ENCODE measurements at places on chromosomes 6 and 20.

- DNase-seq = no peak
Observed at GRCh38 chr6:149357726-149358538, 40.4 kb downstream of the TAB2 start.

- DNase-seq = no peak
Observed at GRCh38 chr20:63023936-63024571, 17.3 kb upstream of the BHLHE23 start.

DNA sequence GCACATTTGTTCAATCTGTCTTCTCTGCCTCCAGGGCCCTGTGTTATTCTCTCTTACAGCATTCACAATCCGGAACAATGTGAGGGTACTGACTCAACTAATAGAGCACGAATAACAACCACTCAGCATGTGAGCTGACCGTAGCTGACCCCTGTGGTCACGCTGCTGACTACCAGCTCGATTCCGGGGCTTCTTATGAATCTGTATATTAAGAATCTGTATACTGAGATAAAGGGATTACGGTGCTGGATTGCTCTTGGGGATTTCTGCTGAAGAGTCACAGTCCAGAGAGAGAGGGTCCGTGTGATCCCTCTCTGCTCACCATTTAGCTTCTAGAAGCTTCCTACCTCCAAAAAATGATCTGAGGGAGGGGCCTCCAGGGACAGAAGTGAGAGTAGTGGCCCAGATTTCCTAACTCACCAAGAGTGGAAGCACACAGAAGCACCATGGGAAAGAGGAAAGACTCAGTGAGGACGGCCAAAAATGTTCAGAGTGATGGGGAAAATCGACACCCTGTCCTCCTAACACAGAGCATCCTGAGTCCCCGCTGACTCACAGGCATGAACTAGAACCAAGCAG, 156.2 kb downstream of the THBS2 start:
- no peak for DNase-seq

- DNase-seq = no peak
Observed at GRCh38 chr6:10771371-10771894, 23.8 kb downstream of the TMEM14B start.

GRCh38 chr20:1776681-1777475, 118.3 kb upstream of the SIRPA start:
- DNase-seq = peak; percentile 83

- DNase-seq = no peak
Observed at GRCh38 chr6:7745942-7746341, 20.0 kb downstream of the BMP6 start.

DNA sequence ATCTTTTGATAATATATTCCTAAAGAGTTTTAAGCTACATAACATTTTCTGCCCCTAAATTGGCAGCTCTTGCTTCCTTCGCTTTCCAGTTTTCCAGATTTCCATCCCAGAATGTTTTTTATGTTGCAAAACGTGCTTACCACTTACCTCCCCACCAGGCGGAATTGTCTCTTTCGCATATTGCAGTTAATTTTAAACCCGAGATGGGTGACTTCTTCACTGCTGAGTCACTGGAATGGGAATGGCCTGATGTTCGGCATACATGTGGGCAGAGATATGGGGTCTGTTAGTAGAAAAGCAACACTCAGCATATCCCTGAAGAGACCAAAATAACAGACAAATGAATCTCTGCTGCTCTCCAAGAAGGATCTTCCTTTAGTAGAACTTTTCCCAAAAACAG, 491.2 kb downstream of the PREX1 start:
- DNase-seq = no peak

GRCh38 chr20:13839421-13840092, 54.7 kb downstream of the NDUFAF5 start:
- DNase-seq = no peak

- no peak for DNase-seq
Observed at GRCh38 chr6:132749111-132749510, 8.6 kb downstream of the VNN2 start.

GRCh38 chr6:11536795-11537194, 754 bp upstream of the TMEM170B start:
- no peak for DNase-seq

DNA sequence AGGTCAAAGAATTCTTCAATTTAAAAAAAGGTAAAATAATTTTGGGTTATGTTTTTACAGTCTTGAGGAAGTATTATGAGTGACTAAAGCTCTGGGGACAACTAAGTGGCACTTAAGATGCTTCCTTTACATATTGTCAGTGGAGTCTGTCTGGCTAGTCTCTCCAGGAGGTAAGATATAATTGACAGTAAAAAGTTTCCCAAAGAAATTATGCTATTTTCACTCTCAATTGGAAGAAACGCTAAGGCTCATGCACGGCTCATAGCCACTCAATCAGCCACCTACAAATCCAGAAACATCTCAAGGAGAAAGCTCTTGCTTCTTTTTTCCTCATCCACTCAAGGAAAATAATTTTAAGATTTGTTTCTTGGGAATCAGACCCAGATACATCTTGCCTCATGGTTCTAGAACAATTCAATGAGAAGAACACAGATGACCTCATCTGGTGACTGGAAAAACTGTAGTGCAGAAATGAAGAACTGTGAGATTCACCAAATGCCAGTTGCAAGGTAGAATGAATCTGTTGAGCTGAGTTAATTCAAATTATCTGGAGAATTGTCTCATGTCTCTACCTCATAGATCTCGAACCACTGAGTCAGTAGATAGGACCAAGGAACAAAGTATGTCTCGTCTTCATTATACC, 252.9 kb downstream of the TPBG start:
- DNase-seq = no peak

GRCh38 chr20:58824843-58825242, 25.9 kb downstream of the GNAS-AS1 start:
- DNase-seq = no peak

DNA sequence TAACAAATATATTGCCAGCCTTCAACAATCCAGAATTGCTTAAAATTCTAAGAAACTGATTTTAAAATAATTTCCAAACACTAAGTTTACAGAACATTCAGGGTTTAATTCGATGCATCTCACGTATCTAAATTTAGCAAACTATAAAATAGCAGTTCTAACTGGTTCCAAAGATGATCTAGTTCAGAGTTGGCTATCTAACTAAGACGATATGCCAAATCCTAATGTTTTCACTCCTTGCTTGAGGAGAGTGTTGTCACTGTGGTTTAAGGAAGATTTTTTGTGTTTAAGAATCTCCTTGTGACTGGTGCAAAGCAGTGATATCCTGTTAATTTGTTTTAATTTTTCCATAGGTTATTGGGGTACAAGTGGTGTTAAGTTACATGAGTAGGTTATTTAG, 311.5 kb upstream of the ID4 start:
- no peak for DNase-seq

DNA sequence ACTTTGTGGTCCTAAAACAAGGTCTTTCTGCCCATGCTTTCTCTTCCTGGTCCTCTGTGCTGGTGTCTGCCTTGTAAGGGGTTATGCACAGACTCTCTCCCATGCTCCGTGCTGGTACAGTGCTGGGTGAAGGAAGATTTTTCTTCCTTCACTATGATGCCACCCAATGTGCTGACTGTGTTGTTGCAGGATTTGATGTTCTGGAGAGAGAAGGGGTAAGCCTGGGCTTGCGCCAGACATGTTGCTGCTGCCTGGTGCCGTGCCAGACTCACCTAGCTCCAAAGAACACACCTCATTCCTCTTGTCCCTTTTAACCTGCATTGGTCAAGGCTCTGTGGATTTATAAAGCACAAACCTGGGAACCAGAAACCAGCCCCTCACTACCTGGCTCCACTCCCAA, 28.4 kb upstream of the ARMH2 start:
- no peak for DNase-seq

DNA sequence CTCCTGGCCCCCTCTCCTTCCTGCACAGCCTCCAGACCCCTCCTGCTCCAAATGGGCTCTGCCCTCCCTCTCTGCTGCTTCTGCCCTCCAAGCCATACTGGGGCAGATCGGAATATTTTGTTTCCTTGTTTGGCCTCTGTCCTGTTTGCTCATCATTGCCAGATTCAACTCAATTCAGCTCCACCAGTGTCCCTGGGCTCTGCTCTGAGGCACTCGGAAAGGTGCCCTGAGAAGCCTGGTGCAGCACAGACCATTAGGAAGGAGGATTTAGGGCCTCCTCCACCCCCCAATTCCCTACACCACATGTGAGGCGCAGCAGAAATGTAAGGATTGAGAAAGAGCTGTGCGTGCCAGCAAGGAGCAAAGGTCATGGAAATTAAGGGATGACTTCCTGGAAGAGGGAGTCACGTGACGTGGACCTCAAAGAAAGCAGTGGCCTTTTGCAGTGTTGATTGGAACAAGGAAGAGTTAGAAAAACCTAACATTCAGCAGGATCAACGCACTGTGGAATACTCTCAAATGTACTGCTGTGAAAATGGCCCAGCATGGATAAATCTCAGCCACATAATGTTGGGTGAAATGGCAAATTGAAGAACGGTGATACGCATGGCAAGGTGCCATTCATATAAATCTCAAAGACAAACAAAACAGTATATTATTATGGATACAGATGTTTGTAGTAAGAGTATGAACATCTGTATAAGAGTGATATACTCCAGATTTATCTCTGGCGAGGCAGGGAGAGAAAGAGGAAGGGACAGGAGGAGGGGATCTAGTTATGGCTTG, 229.5 kb upstream of the RNF24 start:
- DNase-seq = no peak

DNA sequence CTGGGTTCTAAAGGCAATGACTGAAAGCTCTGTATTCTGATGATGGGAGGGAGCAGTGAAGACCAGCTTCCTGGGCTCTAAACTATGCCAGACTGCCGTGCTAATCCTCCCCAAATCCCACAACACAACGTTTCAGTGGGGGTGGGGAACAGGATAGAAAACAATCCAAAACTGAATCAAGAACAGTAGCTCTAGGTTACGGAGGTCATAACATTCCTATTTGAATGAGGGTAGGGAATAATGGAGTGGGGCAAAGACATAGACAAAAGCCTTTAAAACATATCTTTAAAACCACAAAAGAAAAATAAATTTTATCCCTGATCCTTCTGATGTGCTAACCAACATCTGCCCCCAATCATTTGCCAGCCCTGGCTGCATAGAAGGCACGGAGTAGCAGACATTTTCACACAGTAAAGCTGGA, 7.8 kb downstream of the USP49 start:
- no peak for DNase-seq

DNA sequence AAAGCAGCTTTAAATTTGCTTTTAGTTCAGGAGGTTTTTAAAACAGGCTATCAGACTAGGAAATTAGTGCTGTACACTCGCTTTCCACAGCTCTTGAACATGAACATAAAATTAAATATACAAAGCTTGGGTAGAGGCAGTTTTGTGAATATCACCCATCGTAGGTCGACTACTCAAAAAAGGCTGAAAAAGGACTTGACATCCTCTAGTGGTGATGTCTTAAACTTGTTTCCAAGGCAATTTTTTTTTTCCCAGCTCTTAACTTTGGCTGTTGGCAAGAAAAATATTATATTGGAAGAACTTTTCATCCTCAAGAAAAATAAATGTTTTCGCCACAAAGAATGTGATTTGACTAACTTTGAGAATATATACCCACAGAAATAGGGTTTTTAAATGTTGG, 2.9 kb downstream of the MAP7 start:
- no peak for DNase-seq
